ENCODE measurements at places on chromosomes 12 and 14. TPM values are rescaled to one million over a fixed set of nuclear protein-coding genes. Genes with fewer than 3 reads are reported as not detected.

The C14orf180 gene
- total RNA-seq = 0.48 TPM

The FGF6 gene
- total RNA-seq = not detected

- no peak for DNase-seq
These were observed 65.8 kb downstream of the C14orf39 start for GRCh38 chr14:60420050-60420449.

The ZFYVE26 gene
- total RNA-seq = 50.6 TPM

GRCh38 chr14:45867046-45867894 is 614.3 kb upstream of the MIS18BP1 start:
- DNase-seq = no peak

The CLECL1 gene
- total RNA-seq = 0.74 TPM

GRCh38 chr12:49924628-49925246 is 21.0 kb upstream of the FAIM2 start:
- DNase-seq = no peak

GRCh38 chr12:21613931-21614330 is 9.3 kb upstream of the GYS2 start:
- peak; percentile 66 for DNase-seq

The TPI1 gene
- total RNA-seq = 507 TPM

The ERP27 gene
- 64.6 TPM for total RNA-seq

DNA sequence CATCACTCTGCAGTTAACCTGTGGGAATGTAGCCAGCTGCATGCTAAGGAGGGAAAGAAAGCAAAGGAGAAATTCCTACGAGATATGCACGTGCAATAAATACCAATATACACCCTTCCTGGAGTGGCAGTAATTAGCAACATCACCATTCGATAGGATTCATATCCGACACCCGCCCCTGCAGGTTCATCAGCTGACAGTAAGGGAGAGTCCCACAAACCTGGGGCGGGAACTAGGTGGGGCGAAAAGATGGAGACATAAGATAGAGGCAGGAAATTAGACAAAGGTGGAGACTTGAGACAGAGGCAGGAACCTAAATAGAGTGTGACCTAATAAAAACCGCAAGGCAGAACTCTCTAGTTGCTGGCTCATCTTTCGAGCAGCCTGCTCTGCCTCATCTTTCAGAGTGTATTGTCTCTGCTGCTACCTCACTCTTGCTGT is 51.6 kb downstream of the PLEKHG3 start:
- DNase-seq = no peak

The SSTR1 gene
- total RNA-seq = 4.3 TPM

The HOXC4 gene
- 0.71 TPM for total RNA-seq

The TMPRSS12 gene
- not detected for total RNA-seq

DNA sequence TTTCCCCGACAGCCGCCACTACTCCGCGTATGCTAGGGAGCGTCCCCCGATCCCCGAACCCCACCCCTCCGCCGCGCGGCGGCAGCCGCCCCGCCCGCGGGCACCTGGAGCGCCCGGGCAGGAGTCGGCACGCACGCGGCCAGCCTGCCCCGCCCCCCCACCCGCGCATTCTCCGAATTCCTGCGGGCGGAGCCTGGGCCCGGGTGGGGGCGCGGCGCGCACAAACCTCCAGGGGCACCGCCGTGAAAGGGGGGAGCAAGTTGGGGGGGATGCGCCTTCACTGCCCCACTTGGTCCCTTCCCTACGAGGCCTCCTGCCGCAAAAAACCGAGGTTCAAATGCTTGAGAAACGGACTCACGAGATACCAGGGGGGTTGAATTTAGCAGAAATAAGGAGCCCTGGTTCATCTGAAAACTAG is 1.7 kb downstream of the AJUBA start:
- peak; percentile 60 for DNase-seq

- DNase-seq = no peak
These were observed 33.8 kb downstream of the CREBL2 start for GRCh38 chr12:12645485-12645884.

- DNase-seq = no peak
These were observed 28.4 kb downstream of the PTPN11 start for GRCh38 chr12:112447106-112447505.

DNA sequence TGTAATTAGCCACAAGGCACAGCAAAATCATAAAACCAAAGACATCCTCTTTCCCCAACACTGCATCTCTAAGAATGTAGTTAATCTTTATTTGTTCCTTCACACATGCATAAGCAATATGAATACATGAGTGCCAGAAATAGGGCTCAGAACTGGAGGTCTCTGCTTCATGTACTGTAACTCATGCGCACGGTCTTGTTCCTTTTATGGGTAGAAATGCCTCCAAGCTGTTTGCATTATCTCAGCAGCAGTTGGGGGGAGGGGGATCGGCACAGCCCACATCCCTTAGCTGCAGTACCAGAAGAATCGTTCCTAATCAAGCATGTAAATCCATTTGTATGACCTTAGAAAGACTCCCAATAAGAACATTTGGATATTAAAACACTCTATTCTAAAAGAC is 20.0 kb downstream of the RHOJ start:
- peak; percentile 74 for DNase-seq

GRCh38 chr12:6112004-6112403 is 12.5 kb downstream of the VWF start:
- no peak for DNase-seq

DNA sequence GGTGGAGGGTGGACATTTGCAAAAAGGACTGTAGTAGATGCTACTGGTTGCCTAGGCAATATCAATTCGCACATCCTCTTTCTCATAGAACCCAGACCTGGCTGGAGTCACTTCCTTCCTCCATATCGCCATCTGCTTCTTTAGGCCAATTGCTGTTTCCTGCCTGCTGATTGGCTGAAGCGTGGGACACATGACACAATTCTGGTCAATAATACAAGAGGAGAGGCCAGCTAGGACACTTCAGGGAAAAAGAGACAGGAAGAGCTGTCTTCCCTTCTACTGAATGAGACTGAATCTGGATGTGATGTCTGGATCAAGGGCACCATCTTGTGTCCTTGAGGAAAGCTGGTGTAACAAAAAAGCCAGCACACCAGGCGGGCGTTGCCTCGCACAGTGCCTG is 53.8 kb downstream of the TRPV4 start:
- DNase-seq = no peak

DNA sequence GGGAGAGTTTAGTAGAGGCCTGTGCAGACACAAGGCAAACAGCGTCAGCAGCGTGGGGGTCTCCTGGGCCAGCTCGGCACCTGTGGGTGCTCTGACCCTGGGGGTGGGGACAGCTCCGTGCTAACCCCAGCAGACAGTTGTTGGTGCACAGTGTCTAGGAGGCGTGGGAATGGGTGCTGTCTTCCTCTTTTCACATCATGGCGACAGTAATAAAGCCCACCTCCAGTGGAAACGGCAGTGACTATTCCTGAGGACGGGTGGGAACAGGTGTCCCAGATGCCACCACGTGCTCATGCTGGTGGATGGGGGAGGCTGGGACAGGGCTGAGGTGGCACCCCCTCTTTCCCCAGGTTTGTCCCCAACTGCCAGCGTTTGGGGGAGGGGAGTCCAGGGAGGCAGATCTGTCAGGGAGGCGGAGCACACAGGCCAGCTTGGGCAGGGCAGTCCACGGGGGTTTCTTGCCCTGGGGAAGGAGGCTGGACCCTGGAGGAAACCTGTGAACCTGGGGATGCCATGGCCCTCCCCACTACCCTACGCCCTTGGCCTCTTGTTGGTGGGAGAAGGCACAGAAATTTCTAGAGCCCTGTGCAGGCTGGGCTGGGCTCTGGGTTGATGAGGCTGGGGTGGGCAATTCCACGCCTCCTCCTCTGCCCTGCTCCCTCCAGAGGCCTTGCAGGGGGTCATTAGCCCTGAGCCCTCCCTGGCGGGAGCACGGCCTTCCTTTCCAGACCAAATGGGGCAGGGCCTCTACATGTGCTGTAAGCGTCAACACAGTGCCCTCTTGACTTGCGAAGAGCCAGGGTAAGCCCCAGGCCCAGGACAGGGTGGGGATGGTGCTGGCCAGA is 3.8 kb downstream of the ZBTB42 start:
- no peak for DNase-seq

GRCh38 chr14:41636492-41637392 is 30.1 kb downstream of the LRFN5 start:
- no peak for DNase-seq

The TCHP gene
- total RNA-seq = 17.5 TPM

DNA sequence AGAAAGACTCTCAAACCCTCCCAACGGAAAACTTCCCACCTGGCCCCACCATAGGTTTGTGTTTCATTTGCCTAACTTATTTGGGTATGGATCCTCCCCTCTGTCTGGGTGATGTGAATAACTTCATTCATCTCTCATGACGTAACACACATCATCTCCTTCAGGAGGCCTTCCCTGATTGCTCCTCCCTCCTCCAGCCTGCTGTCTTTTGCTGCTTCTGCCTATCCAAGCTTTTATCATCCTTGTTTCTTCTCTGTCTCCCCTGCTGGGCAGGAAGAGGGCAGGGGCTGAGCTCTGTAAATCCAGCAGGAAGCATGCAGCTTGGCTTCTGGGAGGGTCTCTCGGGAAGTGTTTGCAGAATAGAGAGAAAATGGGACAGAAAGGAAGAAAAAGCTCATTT is 766.0 kb upstream of the TBX3 start:
- DNase-seq = no peak

DNA sequence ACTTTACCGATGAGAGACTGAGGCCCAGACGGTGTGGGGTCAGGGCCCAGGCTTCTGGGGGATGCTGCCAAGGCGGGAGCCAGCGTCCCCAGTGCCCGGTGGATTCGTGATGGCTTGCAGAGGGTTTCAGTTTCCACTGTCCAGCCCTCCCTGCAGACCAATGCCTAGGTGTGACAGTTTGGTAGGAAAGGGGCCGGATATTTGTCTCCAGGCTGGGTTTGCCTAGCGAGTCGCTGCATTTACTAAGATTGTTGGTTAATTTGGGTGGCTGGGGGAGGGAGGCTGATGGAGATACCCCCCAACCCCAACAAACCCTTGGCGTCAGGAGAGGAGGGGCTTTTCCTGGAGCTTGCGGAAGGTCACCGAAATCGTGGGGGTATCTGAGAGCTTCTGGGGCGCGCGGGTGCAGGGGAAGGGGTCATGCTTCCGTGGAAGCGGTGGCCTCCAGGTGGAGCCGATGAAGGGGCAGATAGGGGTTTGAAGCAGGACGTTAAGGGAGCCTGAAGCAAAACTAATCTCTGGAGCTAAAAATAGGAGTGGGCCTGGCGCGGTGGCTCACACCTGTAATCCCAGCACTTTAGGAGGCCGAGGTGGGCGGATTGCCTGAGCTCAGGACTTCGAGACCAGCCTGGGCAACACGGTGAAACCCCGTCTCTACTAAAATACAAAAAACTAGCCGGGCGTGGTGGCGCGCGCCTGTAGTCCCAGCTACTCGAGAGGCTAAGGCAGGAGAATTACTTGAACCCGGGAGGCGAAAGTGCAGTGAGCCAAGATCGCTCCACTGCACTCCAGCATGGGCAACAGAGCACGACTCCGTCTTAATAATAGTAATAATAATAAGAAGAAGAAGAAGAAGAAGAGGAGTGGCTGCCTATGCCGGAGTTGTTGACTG is 1.1 kb upstream of the CDC42BPB start:
- peak; percentile 32 for DNase-seq

The OLR1 gene
- total RNA-seq = 52.1 TPM

GRCh38 chr12:7915661-7916403 is 20.2 kb downstream of the SLC2A3 start:
- DNase-seq = peak; percentile 15

DNA sequence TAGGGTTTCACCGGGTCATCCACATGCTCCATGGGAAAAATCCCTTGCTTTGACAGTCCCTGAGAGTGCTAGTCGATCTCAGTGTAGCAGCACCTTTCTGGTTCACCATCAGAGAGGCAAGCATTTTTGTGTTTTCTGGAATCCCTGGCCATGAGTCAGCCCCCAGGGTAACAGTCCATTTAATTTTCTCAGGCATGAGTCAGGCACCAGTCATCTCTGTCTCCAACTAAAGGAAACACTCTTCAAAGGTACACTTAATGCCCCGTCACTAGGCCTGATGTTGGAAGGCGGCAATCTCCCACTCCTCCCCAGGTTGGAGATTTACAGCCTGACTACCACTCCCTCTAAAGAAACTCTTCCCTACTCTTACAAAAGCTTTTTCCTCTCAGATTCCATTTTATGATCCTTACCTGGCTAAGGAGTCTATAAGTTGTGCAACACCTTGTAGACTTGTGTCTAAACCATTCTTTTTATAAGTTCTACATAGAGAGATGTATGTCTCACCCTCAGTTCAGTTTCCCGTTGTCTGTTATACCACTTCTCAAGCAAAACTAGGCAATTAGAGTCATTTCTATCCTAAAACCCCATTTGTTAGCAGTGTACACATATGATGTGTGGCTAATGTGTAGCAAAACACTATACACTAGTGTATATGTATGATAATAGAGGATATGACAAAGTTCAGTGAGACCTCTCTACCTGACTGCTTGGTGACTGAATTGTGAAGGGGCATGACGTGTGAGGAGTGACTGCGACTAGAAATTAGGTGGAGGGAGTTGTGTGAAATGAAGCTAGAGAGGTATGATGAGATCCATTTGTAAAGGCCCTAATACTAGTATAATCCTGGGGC is 24.6 kb downstream of the TMEM19 start:
- DNase-seq = no peak

- DNase-seq = no peak
These were observed 127.6 kb downstream of the SLC38A6 start for GRCh38 chr14:61108496-61109141.

DNA sequence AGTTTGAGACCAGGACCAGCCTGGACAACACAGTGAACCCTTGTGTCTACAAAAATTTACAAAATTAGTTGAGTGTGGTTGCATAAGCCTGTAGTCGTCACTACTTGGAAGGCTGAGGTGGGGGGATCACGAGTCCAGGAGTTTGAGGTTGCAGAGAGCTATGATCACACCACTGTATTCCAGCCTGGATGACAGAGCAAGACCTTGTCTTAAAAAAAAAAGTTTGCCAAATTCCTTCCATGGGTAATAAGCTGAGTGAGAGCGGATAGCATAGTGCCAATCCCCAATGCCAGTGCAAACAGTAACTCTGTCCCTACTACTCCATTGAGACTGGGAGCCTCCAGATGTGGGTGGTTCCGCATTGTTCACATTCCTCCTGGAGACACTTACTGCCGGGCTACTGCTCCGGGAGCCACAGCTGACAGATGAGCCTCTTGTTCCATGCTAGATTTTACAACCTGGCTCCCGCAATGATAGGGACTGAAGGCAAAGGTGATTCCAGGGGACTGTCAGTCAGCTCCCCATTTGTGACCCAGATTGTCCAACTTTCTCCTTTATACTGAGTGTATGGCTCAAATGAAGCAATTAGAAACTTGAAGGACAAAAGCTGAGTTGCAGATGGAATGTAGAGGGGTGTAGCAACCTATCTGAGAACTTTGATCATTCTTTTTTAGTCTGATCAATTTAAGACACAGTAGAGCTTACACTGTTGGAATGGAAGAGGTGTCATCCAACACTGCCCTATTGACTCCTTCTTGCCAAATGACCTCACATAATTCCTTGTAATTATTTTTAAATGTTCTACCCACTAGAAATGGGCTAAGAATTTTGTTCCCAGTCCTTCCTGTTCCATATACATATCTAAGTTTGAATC is 13.4 kb upstream of the FRMD6 start:
- no peak for DNase-seq
